Stimulated activated effector memory CD8-positive, alpha-beta T cell treated with anti-CD3 and anti-CD28 coated beads, Interleukin-12 subunit alpha, Interleukin-12 subunit beta, amount 100 ng/mL, for 72 hours (primary cell): ENCODE measurements at places on chromosomes 11 and 22.

GRCh38 chr11:129815596-129816461 is at the start of gene TMEM45B:
TSS of gene TMEM45B (plus strand) at chr11:129815848. CDS start at chr11:129852483, 36,635 bp downstream.
- DNase-seq: no peak

GRCh38 chr11:78698612-78699011 is 123.9 kb upstream of the NARS2 start:
- no peak for DNase-seq

DNA sequence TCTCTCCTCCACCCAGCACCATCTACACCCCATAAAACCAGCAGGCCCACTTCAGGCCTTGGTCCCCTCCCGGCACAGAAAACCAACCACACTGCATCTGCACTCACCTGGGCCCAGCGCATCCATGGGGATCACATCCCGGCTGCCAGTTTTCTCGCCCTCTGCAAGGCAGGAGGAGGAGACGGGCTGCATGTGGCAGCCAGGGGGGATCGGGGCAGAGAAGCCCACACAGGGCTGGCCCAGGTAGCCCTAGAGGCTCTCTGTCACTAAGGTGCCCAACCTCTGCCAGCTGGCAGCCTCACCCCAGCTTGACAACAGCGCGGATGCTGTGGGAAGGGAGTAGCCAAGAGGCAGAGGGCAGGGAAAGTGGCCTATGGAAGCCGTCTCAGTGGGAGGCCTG is 30.6 kb upstream of the TXNRD2 start:
- no peak for DNase-seq

- DNase-seq: no peak
Measured at GRCh38 chr11:57228600-57228999, 8.4 kb downstream of the APLNR start.

- DNase-seq: no peak
Measured at GRCh38 chr11:36508743-36509142, 1.3 kb downstream of the TRAF6 start.

DNA sequence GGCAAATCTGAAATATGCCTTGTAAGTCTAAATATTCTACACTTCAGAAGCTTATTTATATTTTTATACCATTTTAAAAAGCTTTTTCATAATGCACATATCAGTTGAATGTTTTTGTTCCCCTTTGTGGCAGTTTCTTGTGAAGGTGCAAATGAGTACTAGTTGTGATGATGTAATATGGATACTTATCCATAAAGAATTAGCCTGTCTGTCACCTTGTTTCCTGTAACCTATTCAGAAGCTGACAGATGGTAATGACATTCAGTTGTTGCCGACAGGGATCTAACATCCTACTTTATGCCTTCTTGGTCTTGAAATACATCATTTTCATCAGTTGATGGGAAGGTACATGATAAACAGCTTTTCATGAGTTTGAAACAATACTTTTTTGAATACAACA is 2.9 kb downstream of the QSER1 start:
- no peak for DNase-seq

- no peak for DNase-seq
Measured at GRCh38 chr11:26792941-26793340, 71.1 kb upstream of the SLC5A12 start.

GRCh38 chr22:19634226-19634975 is 79.9 kb upstream of the SEPTIN5 start:
- DNase-seq: no peak

- no peak for DNase-seq
Measured at GRCh38 chr11:14261066-14261465, 97.9 kb downstream of the RRAS2 start.
